RKO (cell line): ENCODE measurements at places on chromosomes 4 and X.

DNA sequence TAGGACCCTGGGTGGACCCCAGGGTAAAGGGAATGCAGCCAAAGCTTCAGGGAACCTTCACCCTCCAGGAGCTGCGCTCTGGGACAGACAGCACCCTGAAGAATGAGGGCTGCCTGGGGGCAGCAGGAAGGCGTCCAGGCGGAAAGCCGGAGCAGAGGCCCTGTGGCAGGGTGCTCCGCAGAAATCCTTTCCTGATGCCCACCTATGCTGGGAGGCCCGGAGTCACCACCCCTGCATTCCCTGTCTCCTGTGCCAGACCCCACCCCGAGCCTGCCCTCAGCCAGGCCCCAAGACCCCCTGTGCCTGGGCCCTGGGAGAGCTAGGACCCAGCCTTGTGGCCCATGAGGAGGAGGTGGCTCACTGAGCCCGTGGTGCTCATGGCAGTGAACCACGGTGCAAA lies 1.3 kb upstream of the DGKQ start:
- DNase-seq: no peak

GRCh38 chrX:109843963-109844751 lies 111.1 kb upstream of the ACSL4 start:
- no peak for DNase-seq

- no peak for DNase-seq
These were observed 3.9 kb upstream of the TTC29 start for GRCh38 chr4:146949559-146949958.

GRCh38 chr4:149574971-149575370 lies 240.7 kb downstream of the IQCM start:
- DNase-seq: no peak

GRCh38 chr4:88137112-88137511 lies 21.3 kb downstream of the ABCG2 start:
- DNase-seq: no peak

DNA sequence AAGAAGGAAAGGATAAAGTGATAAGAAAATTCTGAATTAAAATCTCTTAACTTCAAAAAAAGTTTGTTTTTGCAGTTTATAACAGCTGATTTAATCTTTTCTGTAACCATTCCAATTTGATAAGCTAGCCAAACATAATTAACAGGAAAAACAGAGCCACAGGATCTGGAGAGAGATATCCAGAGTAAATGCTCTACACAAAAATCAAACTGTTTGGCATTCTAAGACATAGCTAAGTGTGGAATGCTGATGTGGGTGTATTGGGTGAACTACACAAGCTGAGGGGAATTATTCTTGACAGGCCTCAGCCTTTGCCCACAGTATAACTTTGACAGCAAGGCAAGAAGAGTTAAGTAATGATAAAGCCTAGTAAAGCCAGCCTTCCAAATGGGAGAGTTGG lies 184.8 kb downstream of the GABRG1 start:
- no peak for DNase-seq

DNA sequence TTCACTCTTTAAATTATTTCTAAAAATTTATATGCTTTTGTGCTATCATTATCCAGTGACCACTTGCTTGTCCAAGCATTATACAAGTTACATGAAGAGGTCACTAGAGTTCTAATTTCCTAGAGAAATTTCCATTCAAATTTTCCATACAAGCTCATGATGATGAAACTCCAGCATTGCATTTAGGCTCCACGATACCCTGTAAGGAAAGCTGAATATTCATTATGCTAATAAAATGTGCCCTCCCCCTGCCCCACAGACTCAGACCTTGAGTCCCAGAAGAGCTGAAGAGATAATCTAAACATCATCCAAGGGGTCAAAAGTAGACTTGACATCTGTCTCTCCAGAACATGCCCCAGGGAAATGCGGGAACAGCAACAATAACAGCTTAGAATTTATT lies 19.6 kb upstream of the FAM156A start:
- no peak for DNase-seq

DNA sequence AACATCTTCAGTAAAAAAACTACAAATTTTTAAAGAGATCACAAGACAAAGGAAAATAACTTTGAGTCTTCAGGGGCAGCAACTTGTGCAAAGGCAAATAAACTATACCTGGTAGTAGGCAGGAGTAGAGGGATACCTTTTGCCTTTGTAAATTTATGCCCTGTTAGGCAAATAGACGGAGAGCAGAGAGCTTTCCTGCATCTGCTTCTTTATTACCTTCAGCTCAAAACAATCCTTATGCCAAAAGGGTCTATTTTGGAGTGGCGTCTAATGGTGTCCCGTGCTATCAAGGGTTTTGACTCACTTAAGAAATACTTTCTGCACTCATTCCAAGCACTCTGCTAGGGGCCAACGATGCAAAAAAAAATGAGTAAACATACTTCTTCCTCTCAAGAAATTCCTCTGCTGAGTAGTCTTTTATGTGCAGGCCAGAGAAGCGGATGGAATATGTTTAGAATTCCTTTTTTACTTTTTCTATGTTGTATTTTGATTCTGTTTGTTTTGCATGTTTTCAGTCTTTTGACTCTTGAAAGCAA lies 131.9 kb downstream of the ANXA5 start:
- no peak for DNase-seq

GRCh38 chr4:101009471-101009870 lies 337.9 kb downstream of the PPP3CA start:
- DNase-seq: no peak

- no peak for DNase-seq
These were observed 140.0 kb downstream of the DHRSX start for GRCh38 chrX:2360731-2361130.

DNA sequence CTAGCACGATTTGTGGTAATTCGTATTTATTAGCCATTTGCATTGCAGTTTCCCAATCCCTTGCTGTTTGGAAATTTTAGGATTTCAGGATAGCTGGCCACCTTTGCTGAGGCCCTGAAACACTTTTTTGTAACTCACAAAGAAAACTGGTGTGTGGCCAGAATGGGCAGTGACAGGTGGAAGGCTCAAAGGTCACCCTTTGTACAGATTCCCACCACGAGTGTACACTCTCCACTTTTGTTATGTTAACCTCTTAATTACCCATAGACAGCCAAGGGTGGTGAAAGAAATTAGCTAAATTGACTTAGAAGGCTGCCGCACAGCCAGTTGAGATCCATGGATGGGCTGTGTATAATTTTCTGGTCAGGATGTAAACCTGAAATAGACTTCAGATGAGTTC lies 109.7 kb upstream of the ARX start:
- no peak for DNase-seq

DNA sequence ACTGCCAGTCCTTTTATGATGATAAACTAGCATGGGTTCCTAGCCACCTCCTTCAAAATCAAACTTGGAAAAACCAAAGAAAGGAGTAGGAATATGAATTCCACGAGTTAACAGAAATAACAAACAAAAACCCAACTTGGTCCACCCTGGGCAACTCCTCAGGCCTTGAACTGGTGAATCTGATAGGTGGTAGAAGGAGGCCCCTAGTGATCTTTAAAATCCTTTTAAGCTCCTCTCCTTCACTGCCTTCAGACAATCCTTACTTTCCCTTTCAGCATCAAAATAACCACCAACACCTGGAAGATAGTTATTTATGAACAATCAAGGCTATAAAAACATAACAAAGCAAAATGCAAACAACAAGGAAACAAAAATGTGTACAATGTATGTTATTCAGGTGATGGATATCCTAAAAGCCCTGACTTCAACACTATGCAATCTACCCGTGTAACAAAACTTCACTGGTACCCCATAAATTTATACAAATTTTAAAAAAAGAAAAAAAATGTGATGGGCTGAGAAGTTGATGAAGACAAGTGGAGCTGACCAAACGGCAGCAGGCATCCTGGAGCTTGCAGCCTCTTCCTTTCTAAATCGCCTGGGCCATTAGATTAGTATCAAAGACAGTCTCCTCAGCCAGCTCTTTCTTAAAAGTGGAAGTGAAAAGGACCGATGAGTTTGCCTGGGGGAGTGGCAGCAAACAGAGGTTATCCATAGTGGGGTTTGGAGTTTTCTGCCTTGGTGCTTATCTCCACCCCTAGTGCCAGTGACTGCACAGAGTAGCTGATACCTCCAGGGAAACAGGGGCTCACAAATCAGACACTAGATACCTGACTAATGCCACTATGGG lies 179.6 kb downstream of the TMA16 start:
- DNase-seq: no peak

GRCh38 chr4:77465271-77465670 lies 140.3 kb upstream of the CXCL13 start:
- DNase-seq: no peak

GRCh38 chr4:7892212-7893019 lies 47.2 kb downstream of the AFAP1 start:
- no peak for DNase-seq

DNA sequence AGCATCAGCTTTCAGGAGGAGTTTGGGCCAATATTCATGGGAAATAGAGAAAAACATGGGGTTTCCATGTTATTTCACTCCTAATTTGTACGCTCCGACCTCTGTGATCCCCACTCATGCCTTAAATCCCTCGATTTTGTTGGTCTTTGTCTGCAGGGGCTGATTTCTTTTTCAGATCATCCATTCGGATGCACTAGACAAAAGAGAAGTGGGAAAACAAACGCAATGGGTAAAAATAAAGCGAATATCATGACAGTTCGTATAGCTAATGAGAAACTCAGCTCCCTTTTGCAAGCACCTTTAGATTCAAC lies 139.1 kb upstream of the PLAC1 start:
- DNase-seq: no peak

DNA sequence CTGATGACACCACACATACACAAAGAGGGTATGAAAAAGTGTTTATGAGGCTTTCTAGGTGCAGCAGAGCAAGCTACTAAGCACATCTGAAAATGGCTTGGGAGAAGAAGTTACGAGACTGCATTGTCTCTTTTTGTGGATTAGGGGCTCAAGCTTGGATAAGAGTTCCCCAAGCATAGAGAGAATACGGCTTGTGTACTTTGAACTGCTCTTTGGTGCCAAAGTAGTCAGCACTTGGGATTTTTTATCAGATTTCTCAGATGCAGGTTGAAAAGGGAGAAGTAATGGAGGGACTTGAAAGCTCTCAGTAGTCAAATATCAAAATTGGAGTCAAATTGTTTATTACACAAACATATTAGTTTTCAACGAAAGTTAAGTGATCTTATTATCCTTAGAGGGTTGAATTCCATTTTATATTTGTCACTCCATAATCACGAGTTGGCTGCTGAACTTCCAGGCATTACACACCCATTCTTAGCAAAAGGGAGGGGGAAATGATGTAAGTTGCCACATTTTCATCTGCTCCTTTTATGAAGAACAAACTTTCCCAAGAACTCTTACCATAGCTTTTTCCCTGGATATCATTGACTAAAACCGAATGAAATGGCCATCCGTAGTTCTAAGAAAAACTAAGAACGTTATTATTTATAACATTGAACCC lies 1904.9 kb downstream of the PCDH7 start:
- peak; percentile 2 for DNase-seq

DNA sequence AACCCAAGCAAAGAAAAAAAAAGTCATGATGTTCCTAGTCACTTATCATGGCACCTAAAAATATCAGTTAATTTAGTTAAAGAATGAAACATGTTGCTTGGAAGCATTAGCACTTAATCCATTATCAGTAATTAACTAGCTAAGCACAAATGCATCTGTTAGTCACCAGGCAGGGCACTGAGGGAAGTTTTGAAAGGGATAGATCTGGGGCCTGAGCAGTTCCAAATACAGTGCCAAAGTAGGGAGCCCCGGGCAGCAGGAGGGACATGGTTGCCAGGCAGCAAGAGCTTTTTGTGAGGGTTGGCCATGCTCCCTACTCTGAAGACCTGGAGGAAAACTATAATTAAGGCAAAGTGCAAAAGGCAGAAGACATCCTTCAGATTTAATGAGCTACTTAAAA lies 62.0 kb downstream of the PHKA1 start:
- no peak for DNase-seq

- DNase-seq: no peak
These were observed 54.4 kb downstream of the CXCL1 start for GRCh38 chr4:73923631-73923937.

- DNase-seq: no peak
These were observed 53.9 kb upstream of the MMAA start for GRCh38 chr4:145565328-145565727.

DNA sequence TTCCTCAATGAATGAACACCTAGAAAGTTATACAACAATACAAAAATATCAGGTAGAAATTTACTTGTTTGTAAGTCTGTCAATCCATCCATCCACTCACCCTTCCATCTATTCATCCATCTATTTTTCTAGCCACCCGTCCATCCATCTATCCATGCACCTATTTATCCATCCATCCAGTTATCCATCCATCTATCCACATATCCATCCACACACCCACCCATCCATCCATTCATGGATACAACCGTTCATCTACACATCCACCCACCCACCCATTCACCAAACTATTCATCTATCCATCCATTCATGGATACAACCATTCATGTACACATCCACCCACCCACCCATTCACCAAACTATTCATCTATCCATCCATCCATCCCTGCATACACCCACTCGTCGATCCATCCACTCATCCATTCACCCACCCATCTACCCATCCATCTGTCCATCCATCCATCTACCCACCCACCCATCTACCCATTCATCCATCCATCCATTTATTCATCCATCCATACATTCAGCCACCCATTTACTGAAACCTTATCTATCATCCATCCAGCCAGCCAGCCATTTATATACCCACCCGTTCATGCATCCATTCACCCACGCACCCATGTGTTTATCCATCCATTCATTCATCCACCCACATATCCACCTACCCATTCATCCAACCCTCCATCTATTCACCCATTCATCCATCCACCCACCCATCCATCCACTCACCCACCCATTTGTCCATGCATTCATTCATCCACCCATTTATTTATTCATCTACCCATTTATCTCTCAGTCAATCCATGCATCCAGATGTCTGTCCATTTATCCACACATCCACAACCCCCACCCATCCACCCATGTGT lies 10.4 kb upstream of the CD99 start:
- DNase-seq: no peak

DNA sequence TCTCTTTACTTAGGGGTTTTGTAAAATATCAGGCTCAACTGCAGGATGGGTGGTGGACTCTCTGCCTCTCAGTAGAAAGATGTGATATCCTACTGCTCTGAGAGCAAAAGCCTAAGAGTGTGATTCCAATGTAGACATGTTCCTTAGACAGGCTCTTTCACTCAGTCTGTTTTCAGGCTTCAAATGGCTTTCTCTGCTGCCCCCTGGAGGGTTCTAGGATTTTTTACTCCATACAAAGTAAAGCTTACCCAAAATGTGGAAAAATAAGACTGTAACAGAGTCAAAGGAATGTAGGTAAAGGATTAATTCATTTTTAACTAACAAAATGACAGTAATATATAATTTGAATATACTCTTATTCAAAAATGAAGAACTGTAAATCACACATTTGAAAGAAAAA lies 32.1 kb downstream of the ZGRF1 start:
- DNase-seq: peak; percentile 72

DNA sequence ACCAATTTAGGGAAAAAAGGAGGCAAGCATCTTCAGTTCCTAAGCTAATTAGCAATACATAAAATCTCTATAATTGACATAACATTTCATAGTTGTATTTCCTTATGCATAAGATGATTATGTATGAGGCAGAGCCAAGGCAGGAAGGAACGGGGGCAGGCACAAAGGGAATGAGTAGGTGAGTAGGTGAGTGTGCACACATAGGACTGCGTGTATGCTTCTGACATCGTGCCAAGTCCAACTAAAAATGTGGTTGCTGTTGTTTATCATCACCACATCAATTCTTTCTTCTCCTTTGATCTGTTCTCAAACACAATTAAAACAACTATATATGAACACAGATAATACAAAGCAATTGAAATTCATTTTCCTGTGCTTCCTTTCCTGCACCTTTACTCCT lies 131.2 kb downstream of the UNC5C start:
- no peak for DNase-seq
